ENCODE measurements at places on chromosomes 13 and 19. TPM values are rescaled to one million over a fixed set of nuclear protein-coding genes. Genes with fewer than 3 reads are reported as not detected.

The LRP3 gene
- total RNA-seq: 36.2 TPM

The AMH gene
- 1.5 TPM for total RNA-seq

The DNAAF3 gene
- 0.33 TPM for total RNA-seq

The ZC3H4 gene
- total RNA-seq: 15.9 TPM

The NCR1 gene
- not detected for total RNA-seq
